Upper lobe of left lung (tissue), 6 donors: ENCODE measurements at places on chromosomes 2 and 18. TPM values are rescaled to one million over a fixed set of nuclear protein-coding genes. Genes with fewer than 3 reads are reported as not detected.

DNA sequence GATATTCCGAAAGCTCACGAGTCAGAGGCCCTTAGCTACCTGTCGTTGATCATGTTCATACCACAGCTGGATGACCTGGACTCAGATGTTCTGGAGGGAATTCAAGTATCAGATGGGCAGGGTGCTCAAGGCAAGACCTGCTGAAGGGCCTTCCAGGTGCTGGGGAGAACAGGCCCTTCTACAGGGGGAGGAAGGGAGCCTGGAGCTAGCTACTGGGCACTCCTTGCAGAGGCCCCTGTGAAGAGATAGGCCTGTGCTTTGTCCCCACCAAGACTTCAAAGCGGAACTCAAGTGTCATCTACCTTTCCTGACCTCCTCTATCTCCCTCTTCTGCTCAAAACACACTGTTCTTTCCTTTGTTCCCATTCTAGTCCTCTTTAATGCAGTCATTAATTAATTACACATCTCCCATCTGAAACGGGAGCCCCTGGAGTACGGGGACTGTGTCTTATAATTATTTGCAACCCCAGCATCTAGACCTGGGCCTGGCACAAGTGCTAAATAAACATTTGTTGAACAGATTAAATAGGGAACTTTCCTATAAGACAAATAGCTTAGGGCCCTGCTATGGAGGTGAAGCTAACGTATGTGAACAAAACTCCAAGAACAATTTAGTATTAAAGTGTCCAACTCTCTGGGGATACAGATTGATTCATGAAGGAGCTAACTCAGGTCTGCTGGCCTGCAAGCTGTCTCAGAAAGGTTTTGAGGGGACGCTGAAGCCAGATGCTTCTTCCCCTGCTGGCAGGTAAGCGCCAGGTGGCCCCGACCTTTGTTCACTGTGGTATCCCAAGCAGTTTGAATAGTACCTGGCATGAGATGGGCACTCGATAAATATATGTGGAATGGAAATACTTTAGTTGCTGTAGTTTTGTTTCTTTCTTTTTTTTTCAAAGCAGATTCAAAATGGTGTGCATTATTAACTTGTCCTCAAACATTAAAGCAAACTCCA lies 22.0 kb downstream of the RHOB start:
- H3K4me1 ChIP-seq, result no peaks in the 10 kb centered on the region
- H3K27ac ChIP-seq, result no peak overlapping the region
- no peak overlapping the region for H3K4me3 ChIP-seq
- no peak for DNase-seq

The POTEI gene
- under 0.01 TPM for total RNA-seq

DNA sequence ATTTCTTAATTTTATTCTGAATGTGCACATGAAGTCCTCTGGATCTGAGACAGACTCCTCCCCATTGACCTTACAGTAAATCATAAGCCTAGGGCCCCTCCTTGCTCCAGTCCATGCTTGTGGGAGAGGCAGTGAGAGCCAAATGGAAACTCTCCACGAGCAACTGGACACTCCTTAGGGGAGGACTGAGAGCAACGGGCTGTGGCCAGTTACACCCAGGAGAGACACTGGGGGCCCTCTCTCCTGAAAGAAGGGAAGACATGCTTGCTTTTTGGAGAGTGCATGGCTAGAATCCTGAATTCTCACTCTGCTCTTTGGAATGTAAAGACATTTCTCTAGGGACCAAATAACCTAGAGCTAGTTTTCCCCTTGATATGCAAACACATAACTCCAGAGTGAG lies 49.0 kb upstream of the BIN1 start:
- no peaks in the 10 kb centered on the region for H3K36me3 ChIP-seq
- DNase-seq, result no peak
- H3K4me3 ChIP-seq, result no peak overlapping the region
- H3K4me1 ChIP-seq, result peaks cover 2% of the 10 kb centered on the region
- no peak overlapping the region for H3K27ac ChIP-seq

DNA sequence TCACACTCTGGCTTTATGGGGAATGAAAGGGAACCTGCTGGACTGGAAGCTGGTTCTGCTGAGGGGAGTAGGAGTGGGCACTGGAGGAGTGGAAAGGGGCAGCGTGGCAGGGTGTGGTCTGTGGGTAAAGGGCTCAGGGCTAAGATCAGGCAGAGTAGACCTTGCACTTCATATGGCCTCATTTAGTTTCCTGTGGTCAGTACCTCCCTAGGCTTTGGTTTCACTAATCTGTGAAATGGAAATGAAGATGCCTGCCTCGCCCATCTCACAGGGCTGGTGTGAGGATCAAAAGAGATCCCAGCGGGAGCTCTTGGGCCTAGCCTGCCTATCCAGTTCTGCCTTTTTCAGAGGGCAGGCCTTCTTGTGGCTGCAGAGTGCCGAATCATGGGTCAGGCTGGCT lies 208.7 kb downstream of the LOXHD1 start:
- no peak for DNase-seq
- no peak overlapping the region for H3K27ac ChIP-seq
- no peaks in the 10 kb centered on the region for H3K36me3 ChIP-seq
- H3K27me3 ChIP-seq, result no peaks in the 10 kb centered on the region
- peaks cover 4% of the 10 kb centered on the region for H3K4me1 ChIP-seq

The CNOT11 gene
- total RNA-seq, result 49.1 TPM

DNA sequence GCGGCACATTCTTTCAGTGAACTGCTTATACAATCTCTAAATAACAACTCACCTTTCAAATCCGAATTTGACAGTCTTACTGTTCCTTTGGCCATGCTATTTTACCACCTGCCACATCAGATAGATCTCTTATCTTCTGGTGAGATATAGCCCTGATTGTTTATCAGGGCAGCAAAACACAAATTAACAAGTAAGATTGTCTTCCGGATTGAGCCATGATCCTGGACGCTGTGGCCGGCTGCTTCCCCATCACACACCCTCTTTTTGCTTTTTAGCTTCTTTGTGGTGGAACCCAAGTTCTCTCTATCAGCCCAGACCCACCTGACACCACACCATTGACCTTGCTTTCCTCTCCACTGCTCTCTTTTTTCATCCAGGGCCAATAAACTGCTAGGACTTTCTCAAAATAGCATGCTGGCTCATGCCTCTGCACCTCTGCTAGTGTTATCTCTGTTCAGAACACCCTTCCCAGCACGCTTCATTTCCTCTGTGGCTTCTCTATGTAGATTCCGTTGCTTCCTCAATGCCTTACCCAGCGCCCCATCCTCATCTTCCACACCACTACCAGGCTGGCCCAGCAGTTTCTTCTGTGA lies 111.8 kb upstream of the CNTNAP5 start:
- no peak overlapping the region for H3K4me3 ChIP-seq
- no peaks in the 10 kb centered on the region for H3K36me3 ChIP-seq
- no peaks in the 10 kb centered on the region for H3K27me3 ChIP-seq
- no peak overlapping the region for H3K27ac ChIP-seq

GRCh38 chr2:231321556-231322334 lies 73.8 kb upstream of the B3GNT7 start:
- H3K27ac ChIP-seq, result no peak overlapping the region
- peak; percentile 47 for DNase-seq
- H3K27me3 ChIP-seq, result no peaks in the 10 kb centered on the region
- H3K4me3 ChIP-seq, result no peak overlapping the region
- no peaks in the 10 kb centered on the region for H3K4me1 ChIP-seq

DNA sequence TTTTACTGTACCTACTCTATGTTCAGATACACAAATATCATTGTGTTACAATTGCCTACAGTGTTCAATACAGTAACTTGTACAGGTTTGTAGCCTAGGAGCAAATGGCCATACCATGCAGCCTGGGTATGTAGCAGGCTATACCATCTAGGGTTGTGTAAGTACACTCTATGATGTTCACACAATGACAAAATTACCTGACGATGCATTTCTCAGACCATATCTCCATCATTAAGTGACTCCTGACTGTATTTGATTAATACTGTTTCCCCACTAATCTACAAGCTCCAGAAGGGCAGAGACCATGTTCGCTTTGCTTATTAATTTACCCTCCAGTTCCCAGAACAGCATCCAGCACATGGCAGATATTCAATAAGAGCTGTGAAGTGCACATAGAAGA lies 372.2 kb downstream of the METTL4 start:
- no peaks in the 10 kb centered on the region for H3K4me1 ChIP-seq
- no peaks in the 10 kb centered on the region for H3K27me3 ChIP-seq
- DNase-seq, result no peak
- no peak overlapping the region for H3K27ac ChIP-seq
- H3K4me3 ChIP-seq, result no peak overlapping the region

DNA sequence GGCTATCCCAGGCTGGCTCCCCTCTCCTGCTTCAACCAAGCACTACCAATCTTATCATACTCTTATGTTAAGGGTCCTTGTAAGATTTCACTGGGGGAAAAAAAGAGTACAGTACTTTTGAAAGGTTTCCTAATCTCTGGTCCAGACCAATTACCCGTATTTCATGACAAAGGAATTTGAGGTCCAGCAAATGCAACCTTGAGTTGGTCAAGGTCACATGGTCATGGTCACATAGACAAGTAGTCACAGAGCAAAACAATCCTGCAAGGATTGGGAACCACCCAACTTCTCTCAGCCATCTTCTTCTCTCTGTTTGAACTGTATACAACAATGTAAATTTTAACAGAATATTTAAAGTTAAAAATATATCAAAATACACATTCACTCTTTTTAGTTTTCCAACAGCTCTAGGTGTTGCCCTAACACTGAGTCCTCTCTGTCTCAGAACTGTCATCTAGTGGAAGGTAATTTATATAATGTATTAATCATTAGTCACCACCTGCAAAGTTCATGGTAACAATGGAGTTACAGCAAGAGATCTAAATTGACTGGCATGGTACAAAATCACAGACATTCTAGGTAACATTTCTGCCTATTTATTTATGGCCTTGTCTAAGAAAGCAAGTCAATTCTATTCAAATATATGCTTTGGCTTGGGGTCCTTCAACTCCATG lies 21.5 kb downstream of the DTNB start:
- no peak overlapping the region for H3K27ac ChIP-seq
- H3K27me3 ChIP-seq, result no peaks in the 10 kb centered on the region
- DNase-seq, result no peak
- H3K4me1 ChIP-seq, result no peaks in the 10 kb centered on the region
- H3K36me3 ChIP-seq, result no peaks in the 10 kb centered on the region
- H3K4me3 ChIP-seq, result no peak overlapping the region

The CD207 gene
- 2.2 TPM for total RNA-seq

The WDCP gene
- total RNA-seq, result 8.7 TPM

- no peak overlapping the region for H3K4me3 ChIP-seq
- no peak overlapping the region for H3K27ac ChIP-seq
- H3K4me1 ChIP-seq, result peaks cover 5% of the 10 kb centered on the region
- no peaks in the 10 kb centered on the region for H3K36me3 ChIP-seq
- H3K27me3 ChIP-seq, result no peaks in the 10 kb centered on the region
- no peak for DNase-seq
Measured at GRCh38 chr2:39530411-39530866, 93.4 kb upstream of the MAP4K3 start.

- no peak for DNase-seq
- H3K36me3 ChIP-seq, result no peaks in the 10 kb centered on the region
- H3K4me3 ChIP-seq, result no peak overlapping the region
- H3K4me1 ChIP-seq, result no peaks in the 10 kb centered on the region
Measured at GRCh38 chr2:2899826-2900225, 477.8 kb downstream of the EIPR1 start.

DNA sequence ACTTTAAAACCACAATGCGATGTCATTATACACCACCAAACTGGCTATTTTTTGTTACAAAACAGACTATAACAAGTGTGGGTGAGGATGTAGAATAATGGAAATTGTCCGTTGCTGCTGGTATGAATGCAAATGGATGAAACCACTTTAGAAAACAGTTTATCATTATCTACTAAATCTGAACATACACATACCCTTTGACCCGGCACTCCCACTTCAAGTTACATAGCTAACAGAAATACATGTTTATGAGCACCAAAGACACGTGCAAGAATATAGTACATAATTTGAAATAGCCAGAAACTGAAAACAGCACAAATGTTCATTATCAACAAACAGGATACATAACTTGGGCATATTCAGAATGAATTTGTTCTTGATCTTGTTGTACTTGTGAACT lies 206.4 kb upstream of the CHAC2 start:
- no peaks in the 10 kb centered on the region for H3K36me3 ChIP-seq
- no peaks in the 10 kb centered on the region for H3K27me3 ChIP-seq
- DNase-seq, result no peak
- H3K4me1 ChIP-seq, result no peaks in the 10 kb centered on the region
- no peak overlapping the region for H3K27ac ChIP-seq

- peaks cover 24% of the 10 kb centered on the region for H3K36me3 ChIP-seq
- H3K27me3 ChIP-seq, result no peaks in the 10 kb centered on the region
- peaks cover 8% of the 10 kb centered on the region for H3K4me1 ChIP-seq
- H3K4me3 ChIP-seq, result no peak overlapping the region
- DNase-seq, result no peak
Measured at GRCh38 chr2:36556842-36557241, 41.1 kb downstream of the FEZ2 start.

The FOXI3 gene
- not detected for total RNA-seq

The CSRNP3 gene
- 0.94 TPM for total RNA-seq

DNA sequence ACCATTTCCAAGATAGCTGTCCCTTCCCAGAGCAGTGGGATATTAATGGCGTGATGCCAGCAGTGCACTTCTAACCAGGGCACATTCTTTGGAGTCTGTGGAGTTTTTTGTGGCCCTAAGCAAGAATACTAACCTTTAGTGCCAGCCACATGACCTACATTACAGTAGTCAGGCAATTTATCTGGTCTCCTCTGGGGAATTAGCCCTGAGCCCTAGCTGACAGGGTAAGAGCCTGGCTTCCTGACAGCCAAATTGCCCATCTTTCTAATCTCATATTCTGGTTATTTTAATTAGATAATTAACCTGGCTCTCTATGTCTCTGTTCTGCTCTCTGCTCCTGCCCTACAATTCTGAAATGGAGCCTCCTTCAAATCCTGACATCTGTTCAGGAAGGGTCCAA lies 5.2 kb downstream of the PFN4 start:
- DNase-seq, result no peak
- no peak overlapping the region for H3K4me3 ChIP-seq
- H3K36me3 ChIP-seq, result no peaks in the 10 kb centered on the region
- H3K4me1 ChIP-seq, result peaks cover 6% of the 10 kb centered on the region

The GPR45 gene
- total RNA-seq, result not detected

- H3K27me3 ChIP-seq, result no peaks in the 10 kb centered on the region
- no peaks in the 10 kb centered on the region for H3K36me3 ChIP-seq
- no peak overlapping the region for H3K4me3 ChIP-seq
- no peak for DNase-seq
- no peaks in the 10 kb centered on the region for H3K4me1 ChIP-seq
- H3K27ac ChIP-seq, result no peak overlapping the region
Measured at GRCh38 chr2:183348492-183348891, 224.2 kb downstream of the NUP35 start.

The CYTIP gene
- 47.1 TPM for total RNA-seq

The MAL gene
- total RNA-seq, result 7.4 TPM

- no peaks in the 10 kb centered on the region for H3K27me3 ChIP-seq
- no peaks in the 10 kb centered on the region for H3K36me3 ChIP-seq
- H3K4me3 ChIP-seq, result no peak overlapping the region
- DNase-seq, result no peak
- no peak overlapping the region for H3K27ac ChIP-seq
- H3K4me1 ChIP-seq, result no peaks in the 10 kb centered on the region
Measured at GRCh38 chr2:234025466-234025865, 25.0 kb upstream of the SPP2 start.

The UPP2 gene
- total RNA-seq, result not detected

- no peak for DNase-seq
- no peaks in the 10 kb centered on the region for H3K36me3 ChIP-seq
- H3K4me1 ChIP-seq, result no peaks in the 10 kb centered on the region
- H3K4me3 ChIP-seq, result no peak overlapping the region
- no peak overlapping the region for H3K27ac ChIP-seq
Measured at GRCh38 chr2:224417361-224417729, 15.4 kb upstream of the FAM124B start.

The ASB18 gene
- total RNA-seq, result not detected

GRCh38 chr2:149617476-149617875 lies 29.9 kb upstream of the MMADHC start:
- no peak for DNase-seq
- H3K27me3 ChIP-seq, result no peaks in the 10 kb centered on the region
- H3K27ac ChIP-seq, result no peak overlapping the region

The PTPRM gene
- total RNA-seq, result 82.0 TPM
